HCT116 (cell line): ENCODE measurements at places on chromosomes 5 and 9.

DNA sequence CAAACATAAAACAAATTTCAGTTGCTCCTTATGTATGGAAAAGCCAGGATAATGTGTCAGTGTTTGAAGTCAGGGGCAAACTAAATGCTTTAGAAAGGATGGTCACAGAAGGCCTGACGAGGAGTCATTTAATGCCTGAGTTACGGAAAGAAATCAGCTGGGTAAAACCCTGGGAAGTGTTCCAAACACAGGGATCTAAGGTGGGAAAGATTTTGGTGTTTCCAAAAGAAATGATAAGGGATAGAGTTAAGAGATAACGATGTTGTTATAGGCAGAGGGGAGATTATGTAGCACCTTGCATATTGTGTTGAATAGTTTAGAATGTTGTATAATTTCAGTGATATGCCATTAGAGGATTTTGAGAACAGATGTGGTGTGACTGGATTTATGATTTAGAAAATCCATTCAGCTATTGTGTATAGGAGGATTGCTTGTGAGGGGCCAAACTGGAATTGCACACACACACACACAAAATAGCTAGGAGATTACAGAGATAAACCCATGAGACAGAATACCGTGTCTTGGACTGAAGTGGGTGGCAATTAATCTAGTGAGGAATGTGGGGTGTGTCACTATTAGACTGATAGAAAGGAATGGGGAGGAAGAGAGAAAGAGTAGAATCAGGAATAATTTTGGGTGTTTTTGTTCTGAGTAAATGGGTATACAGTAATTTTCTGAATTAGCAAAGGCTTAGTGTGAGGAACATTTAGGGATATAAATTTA lies 274.2 kb upstream of the DAB2 start:
- DNase-seq = no peak

DNA sequence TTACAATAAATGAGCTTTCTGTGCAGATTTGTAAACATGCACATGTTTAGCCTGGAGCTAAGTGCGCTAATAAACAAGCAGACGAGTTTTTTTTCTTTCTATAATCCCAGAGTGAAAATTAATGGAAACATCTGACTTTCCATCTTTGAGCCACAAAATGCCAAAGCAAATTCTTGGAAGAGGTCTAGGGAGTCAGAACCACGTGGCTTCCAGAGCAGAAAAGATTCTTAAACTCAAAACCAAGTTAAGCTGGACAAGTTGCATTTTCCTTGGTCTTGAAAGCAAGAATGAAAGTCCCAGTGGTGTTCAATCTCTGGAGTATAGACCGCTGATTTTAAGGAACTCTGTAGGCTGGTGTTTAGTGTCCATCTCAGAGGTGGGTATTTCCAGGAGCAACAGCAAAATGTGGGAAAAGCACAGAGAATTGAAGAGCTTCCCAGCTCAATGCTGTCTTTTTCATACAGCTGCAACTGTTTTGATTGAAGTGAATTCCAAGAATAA lies 71.4 kb downstream of the MYO10 start:
- no peak for DNase-seq

DNA sequence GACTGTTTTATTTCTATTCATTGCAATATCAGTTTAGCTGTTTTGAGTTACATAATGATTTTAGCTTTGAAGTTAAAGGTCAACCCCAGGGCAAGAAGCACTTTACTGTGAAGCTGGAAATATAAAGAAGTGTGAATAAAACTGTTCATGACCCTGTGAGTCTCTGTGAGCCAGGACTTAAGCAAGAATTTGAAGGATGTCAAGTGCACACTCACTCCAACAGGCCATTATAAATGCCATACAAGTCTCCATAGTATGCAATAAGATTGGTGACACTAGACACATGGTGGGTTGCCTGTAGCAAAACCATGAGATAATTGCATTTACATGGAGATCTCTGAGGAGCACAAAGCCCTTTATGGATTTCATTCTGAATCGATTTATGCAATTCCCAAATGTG lies 318.7 kb upstream of the ITGA1 start:
- no peak for DNase-seq

GRCh38 chr9:4986296-4986695 lies 1.2 kb downstream of the JAK2 start:
- DNase-seq = no peak

DNA sequence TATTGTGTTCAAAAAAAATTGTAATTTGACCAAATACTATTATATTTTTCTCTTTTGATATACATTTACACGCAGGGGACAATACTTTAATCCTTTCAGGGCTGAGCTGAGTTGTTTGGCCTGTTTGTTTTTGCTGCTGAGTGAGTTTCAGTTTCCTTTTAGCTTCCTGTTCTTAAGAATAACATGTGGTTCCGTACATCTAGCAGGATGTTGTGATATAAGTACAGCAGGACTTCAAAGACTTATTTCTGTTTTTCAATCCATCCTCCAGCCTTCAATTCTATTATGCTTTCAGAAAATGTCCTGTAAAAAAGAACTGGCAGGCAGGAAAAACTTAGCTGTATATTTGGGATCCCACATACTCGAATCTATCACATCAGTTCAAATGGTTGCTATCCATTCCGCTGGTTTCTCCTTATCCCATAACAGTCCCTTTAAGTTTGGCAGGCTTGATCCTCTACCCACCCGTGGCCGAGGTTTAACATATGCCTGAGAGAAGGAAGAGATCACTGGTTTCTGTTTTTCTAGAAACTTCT lies 1037.3 kb upstream of the ACO1 start:
- no peak for DNase-seq

DNA sequence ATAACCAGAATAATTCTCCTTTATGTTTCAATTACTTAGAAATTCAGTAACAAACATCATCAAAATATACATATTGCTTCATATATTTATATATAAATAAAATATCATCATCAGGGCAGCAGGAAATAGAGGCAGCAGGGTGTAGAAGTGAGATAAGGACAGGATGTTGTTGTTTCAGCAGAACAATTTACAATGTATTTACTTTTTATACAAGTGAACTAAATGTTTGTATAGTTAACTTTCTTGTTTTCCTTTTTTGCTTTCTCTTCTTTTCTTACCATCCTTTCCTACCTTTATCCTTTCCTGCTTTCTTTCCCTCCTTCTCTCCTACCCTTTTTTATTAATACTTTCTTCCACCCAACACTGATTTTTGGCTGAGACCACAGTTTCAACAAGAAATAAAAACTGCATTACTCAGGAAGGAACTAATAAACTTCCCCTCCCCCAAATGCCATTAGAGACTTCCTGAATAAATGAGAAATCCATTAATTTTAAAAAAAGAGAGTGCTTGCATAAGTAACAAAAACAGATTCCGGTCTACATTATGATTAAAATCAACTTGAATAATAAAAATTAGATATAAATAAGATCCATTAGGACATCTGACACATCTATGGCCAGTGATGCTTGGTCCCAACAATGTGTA lies 159.8 kb upstream of the ACOT12 start:
- no peak for DNase-seq

GRCh38 chr9:115132648-115133047 lies 14.7 kb upstream of the TNC start:
- DNase-seq = no peak

DNA sequence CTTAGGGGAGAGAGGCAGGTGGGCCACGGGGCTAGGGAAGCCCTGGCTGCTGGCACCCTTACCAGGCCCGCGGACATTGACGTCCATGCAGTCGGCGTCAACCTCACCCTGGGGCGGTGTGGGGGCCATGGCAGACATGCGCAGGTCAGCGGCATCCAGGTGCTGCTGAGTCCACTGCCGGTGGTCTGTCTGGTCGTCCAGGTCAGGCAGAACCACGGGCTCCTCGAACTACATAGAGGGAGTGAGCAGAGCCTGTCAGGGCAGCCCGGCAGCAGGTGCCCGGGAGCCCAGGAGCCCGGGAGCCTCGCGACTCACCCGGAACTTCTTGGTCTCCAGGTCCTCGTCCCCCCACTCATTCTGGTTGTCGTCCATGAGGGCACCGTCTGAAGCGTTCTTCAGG lies 18.8 kb upstream of the SEC16A start:
- DNase-seq = no peak

- DNase-seq = no peak
Observed at GRCh38 chr5:133242221-133242835, 190.5 kb downstream of the HSPA4 start.

DNA sequence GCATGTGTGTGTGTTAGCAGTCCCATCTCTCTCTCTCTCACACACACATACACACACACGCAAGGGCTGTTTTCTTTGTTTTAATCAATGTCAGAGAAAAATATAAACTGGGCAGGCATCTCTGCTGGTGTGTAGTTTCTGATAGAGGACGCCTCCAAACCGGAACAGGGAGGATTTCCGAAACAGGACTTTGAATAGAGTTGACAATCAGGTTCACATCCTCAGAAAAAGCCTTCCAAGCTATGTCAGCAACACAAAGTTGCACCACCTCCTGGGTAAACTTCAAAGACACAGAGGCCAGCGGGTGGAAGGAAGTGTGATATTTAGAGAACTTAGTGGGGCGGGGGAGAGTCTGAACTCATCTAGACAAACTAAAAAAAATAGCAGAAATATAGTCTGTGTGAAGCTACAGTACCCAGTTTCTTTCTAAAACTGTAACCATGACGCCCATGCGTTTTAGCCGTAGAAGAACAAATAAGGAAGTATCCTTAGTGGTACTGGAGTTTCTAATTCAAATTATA lies 1.2 kb downstream of the ST8SIA4 start:
- DNase-seq = no peak

DNA sequence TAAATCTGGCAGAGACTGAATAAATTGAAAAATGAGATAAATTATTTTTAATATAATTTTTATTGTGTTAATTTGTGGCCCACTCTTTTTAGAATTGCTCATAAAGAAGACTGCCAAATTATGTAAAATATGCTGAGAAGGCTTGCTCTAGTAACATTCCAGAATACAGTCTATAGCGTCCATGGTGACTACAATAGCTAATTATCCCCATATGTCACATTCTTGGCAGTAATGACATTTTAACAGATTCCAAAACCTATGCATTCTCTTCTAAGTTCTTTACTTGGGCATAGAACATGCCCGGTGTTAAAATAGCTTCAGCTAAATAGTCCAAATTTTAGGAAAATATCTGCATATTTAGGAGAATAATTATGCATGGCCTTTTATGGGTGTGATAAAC lies 697.0 kb upstream of the SEMA6A start:
- no peak for DNase-seq

- DNase-seq = no peak
Observed at GRCh38 chr5:103223031-103223955, 35.3 kb upstream of the MACIR start.

- DNase-seq = no peak
Observed at GRCh38 chr5:6611334-6612256, 21.2 kb downstream of the NSUN2 start.

DNA sequence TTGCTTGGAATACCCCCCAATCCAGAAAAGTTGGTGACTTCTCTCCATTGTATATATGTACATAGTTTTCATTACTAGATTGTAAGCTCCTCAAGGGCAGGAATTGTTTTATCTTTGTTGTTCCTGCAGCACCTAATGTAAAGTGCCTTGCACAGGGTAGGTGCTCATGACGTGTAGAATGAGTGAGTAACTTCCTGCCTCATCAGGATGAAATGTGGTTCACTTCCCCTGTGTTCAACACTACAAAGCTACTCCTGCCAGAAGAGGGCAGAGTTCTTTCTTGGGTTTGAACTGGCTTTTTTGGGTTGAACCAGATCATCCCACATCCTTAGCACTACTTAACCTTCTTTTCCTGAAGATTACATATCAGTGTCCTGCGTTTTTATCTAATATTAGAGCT lies 23.9 kb downstream of the GTF3C4 start:
- DNase-seq = no peak

DNA sequence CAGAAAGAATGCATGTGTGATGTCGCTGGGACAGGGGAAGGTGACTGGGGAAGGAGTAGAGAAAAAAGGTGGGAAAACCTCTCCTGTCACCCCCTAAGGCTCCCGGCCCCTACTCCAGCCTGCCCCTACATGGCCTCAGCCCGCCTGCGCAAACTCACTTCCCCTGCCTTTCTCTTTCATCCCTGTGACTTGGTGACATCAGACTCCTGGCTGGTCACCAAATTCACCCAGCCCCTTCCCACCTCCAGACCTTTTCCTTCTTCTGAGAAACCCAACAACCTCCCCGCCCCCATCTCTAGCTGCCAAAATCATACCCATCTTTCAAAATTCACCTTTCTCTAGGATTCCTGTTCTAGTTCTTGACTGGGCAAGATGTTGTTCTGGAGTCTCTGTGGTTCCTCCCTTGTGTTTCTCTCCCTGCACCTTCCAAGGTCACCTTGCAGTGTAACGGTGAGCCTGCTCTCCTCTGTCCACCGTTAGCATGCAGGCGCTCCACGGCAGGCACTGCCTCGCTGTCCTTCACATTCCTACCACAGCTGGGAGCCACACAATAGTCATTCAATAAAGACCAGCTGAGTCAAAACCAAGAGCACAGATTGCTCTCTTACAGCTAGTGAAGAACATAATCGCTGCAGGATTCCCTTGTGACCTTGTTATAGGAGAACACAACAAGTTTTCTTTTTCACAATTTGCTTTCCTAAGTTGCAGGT lies 134.5 kb downstream of the FANCC start:
- no peak for DNase-seq

GRCh38 chr5:162529886-162530285 lies 462.3 kb downstream of the GABRG2 start:
- DNase-seq = no peak

GRCh38 chr5:10384483-10384882 lies 31.0 kb downstream of the MARCHF6 start:
- no peak for DNase-seq

DNA sequence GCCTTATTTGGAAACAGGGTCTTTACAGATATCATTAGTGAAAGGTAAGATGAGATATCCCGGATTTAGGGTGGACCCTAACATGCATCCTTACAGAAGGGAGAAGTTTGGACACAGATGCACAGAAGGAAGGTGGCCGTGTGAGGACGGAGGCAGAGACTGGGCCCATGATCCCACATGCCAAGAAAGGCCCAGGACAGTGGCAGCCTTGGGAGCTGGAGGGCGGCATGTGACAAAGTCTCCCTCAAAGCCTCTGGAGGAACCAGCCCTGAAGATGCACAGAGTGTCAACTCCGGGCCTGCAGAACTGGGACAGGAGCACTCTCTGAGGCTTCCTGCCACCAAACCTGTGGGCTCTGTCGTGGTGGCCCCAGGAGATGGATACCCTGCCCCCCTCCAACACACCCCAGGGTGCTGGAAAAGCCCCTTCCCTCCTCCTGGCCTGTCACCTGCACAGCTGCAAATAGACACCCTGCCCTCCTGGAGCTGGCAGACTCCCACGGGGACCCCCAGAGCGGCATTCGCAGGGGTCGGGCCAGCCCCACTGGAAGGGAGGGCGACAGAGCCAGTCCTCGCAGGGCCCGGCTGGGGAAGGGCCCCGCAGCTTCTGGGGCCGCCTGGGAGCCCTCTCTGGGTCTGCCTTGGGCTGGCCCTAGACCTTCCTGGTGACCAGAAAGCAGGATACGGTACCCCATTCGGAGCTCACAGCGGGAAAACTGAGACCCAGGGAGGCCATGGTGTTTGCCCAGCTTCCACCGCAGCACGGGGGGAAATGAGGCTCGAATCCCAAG lies 7.9 kb downstream of the NACC2 start:
- no peak for DNase-seq

- no peak for DNase-seq
Observed at GRCh38 chr5:173327084-173327947, 898 bp downstream of the STC2 start.

- DNase-seq = no peak
Observed at GRCh38 chr5:28926422-28926821, 1888.0 kb upstream of the CDH9 start.
